H9 (cell line): ENCODE measurements at places on chromosomes 1 and 21. TPM values are rescaled to one million over a fixed set of nuclear protein-coding genes. Genes with fewer than 3 reads are reported as not detected.

DNA sequence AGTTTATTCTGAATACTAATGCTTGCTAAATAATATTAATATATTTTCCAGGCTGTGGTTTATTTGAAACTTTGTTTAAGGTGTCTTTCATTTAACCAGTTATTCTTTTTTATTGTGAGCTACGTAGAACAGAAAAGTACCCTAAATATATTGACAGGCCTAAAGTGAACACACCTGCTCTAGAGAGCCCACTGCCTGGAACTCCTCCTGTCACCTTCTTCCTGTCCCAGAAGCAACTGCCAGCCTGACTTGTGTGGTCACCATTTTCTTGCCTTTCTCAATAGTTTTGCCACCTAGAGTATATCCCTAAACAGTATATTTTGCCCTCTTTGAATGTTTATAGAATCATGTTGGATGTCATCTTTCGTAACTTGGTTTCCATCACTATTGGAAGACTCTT lies 48.5 kb downstream of the SCCPDH start:
- DNase-seq, result no peak
- no peaks in the 10 kb centered on the region for H3K27me3 ChIP-seq
- H3K36me3 ChIP-seq, result no peaks in the 10 kb centered on the region

- no peak overlapping the region for H3K4me3 ChIP-seq
- no peak for DNase-seq
- H3K27ac ChIP-seq, result no peak overlapping the region
Measured at GRCh38 chr21:44086636-44087425, 20.4 kb upstream of the PWP2 start.

- DNase-seq, result no peak
- no peak overlapping the region for H3K4me3 ChIP-seq
- H3K27me3 ChIP-seq, result no peaks in the 10 kb centered on the region
Measured at GRCh38 chr1:242454262-242455051, 70.0 kb downstream of the PLD5 start.

GRCh38 chr21:24223624-24224023 lies 1383.7 kb downstream of the MRPL39 start:
- no peaks in the 10 kb centered on the region for H3K36me3 ChIP-seq
- H3K27ac ChIP-seq, result no peak overlapping the region
- H3K27me3 ChIP-seq, result no peaks in the 10 kb centered on the region
- H3K4me3 ChIP-seq, result no peak overlapping the region

The CRTC2 gene
- 44.7 and 45.7 TPM in 2 replicates for total RNA-seq
